ENCODE measurements at places on chromosomes 3 and 15.

- no peak for DNase-seq
Observed at GRCh38 chr3:163779396-163780344, 1298.6 kb downstream of the SI start.

GRCh38 chr15:48556159-48556897, 89.2 kb downstream of the FBN1 start:
- DNase-seq: no peak

DNA sequence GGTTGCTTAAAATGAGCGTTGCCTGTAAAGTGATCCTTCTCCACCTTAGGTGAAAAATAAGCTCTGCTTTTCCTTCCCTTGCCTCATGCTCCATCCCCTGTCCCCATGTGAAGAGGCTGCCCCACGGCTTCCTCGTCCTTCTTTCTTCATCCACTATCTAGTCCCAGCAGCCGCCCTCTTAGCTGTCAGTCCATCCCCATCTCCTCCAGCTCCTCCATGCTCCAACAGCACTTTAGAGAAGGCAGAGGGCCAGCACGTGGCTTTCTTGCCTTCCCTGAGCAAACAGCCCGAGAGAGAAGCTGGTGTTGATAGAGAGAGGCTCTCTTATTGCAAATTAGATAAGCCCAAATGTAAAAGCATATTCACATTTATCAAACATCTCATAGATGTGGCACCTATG, 9.0 kb upstream of the TMEM41A start:
- DNase-seq: no peak

DNA sequence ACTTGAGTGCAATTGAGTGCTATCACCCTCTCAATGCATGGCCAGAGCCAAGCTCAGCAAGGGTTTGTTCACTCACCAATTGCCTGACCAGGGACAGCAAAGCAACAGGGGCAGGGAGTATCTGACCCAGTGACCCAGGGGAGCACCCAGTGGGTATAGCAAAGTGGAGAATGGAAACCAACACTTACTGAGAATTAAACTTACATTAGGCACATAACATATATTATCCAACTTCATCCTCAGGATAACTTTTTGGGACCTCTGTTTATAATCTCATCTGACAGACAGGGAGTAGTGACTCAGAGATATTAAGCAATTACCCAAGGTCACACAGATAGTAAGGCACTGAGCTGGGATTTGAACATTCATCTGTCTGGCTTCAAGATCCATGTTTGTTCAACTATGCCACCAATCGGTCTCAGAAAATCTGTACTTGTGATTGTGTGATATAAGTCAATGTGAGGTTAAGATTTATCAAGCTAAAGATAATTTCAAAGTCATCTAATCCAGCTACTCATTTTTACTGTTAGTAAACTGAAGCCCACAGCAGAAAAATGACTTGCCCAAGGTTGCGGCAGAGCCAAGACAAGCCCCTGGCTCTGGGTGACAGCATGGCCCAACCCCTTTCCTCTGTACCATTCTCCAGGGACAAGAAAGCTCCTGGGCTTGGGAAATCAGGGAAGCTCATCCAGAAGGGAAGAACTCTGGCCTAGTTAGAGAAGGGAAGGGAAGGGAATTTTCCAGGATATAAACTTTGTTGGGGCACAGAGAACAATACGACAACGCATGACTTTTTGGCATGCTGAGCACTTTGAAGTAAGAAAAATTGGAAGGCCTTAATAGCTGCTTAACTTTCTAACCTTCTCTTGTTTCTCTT, 138.0 kb upstream of the SMAD3 start:
- no peak for DNase-seq

GRCh38 chr3:159339131-159339530, 537.3 kb downstream of the MFSD1 start:
- DNase-seq: no peak

GRCh38 chr3:155908086-155908485, 37.6 kb downstream of the GMPS start:
- no peak for DNase-seq

DNA sequence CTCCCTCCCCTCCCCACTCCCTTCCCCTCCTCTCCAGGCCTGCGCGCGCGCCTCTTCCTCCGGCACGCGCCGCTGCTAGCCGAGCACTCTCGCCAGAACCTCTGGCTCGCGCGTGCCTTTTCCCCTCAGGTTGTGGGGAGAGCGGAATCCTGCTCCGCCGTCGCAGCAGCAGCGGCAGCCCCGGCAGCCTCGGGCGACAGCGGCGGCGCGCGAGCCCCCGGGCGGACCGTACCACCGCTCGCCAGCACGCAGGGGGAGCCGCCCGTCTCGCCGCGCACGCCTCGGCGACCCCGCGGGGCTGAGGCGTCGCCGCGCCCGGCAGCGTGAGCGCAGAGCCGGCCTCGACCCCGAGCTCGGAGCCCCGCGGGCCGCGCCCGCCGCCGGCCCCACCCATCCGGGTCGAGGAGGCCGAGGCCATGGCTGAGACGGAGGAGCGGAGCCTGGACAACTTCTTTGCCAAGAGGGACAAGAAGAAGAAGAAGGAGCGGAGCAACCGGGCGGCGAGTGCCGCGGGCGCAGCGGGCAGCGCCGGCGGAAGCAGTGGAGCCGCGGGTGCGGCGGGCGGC, at the start of gene CDV3:
TSS of gene CDV3 (plus strand) at position 58 of the 566 bp plus-strand sequence. CDS start at position 417, 359 bp downstream.
- DNase-seq: peak; percentile 51

- no peak for DNase-seq
Observed at GRCh38 chr3:53808496-53808895, 37.7 kb downstream of the CHDH start.

- DNase-seq: no peak
Observed at GRCh38 chr15:40270246-40270995, 12.4 kb downstream of the ANKRD63 start.

DNA sequence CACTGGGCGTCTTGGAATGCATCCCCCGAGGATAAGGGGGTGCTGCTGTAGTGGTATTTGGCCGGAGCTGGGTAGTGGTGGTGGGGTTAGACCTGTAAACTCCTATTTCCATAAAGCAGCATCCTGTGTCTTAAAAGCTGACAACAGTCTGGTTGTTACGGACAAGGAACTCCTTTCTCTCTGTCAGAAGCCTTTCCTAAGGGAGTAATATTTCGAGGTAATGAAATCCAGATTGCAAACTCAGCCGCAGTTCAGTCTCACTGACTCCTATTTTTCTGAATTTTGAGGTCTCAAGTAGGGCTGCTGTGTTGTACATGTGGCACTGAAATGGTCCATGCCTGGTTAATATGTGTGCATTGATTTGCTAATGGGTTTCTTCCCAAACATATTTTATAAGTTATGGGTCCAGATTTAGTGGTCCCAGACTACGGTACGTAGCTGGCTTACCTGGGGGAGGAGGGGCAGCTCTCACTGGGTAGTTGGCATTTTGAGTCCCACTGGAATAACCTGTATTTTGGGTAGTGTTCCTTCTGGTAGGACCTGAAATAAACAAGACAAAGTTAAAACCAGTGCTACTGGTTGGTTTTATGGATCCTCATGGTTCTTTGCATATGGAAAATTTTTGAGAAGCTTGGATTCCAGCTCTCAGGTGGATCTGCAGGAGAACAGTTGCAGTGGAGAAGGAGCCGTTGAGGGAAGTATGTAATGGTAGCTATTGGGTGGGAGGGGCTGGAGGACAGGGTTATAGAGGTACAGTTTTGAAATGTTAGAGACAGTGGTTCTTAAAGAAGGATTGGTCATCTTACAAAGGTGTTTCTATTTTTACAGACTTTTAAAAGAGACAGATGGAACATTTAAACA, 48.6 kb upstream of the LDHAL6B start:
- DNase-seq: no peak

DNA sequence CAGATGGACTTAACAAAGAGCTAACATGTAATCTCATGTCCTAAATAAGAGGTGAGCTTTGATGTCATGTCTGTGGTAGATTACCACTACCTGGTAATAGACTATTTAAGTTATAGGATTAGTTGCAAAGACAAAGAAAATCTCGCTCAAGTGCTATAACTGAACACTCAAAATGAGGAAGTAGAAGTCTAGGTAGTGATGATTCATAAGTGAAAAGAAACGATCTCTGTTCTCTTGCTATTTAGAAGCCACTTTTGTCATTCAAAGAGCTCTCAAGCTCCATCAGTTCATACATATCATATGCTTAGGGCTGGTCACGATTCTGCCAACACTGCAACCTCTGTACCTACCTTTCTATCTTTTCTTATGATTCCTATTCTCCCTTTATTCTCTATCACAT, 110.9 kb downstream of the EDEM1 start:
- no peak for DNase-seq

- DNase-seq: no peak
Observed at GRCh38 chr15:35507932-35508638, 37.9 kb downstream of the DPH6 start.

DNA sequence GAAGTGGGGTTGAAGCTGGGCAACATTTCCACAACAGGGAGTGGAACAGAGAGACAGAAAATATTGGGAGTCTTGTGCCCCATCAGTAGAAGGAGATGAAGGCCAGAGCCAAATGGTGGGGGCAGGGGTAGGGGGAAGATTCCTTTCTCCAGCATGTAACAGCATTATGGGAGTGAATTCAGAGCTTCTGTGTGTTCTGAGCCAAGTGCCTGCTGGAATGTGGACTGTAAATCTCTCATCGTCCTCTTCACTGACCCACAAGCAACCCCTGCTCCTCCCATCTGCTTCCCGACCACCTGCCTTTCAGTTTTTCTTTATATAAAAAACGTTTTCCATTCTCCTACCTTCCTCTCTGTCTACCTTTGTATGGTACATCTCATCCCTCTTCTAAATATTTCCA, 344.2 kb upstream of the TPRG1 start:
- DNase-seq: no peak

DNA sequence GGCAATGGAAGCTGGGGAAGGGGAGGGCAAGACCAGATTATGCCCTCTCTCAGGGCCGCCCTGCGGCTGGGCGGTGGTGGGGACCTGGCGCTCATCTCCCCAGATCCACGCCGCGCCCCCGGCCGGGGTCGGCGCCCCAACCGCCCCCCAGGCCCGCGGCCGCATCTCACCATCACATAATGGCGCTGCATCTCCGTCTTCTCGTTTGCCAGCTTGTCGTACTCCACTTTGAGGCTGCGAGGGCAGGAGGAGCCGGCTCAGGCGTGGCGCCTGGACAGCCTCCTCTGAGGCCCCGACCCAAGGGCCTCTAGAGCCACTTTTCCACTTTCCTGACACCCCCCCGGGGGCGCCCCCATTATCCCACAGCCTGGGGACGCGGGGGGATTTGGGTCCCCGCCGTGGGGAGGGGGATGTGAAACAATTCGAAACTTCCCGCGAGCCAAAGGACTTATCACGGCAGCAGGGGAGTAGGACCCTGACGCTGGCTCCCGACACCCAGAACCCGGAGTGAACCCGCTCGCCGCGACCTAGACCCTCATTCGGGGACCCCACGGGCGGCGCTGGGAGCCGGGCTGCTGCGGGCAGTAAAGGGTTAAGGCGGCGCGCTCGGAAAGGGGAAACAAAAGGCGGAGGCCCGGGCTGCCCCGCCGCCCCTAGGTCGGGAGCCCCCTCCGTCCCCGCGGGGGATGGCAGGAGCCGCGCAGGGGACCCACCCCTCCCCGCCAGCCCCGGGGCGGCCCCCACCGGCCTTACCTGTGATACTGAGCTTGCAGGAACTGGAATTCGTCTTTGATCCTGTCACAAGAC, 2.1 kb downstream of the TLE3 start:
- peak; percentile 43 for DNase-seq

DNA sequence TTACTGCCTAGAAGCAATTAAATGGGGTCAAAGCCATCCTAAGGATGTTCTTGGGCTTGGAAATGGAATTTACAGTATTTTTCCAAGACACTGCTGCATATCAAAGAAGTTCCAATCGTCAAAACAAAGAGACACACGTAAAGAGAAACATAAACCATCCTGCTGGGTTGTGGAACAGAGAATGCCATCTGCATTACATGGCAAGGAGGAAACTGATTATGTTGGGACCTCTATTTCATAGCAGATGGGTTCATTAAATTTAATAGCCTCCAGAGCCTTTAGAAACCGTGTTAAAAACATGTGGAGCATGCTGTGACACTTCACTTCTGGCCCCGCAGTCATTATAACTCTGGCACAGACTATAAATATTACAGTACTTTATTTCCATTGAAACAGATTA, 154.6 kb downstream of the LRTM1 start:
- no peak for DNase-seq

- DNase-seq: no peak
Observed at GRCh38 chr15:45794712-45795439, 160.0 kb downstream of the SQOR start.

- no peak for DNase-seq
Observed at GRCh38 chr3:3089017-3089416, 21.2 kb downstream of the IL5RA start.

- DNase-seq: no peak
Observed at GRCh38 chr3:101816215-101817149, 32.8 kb upstream of the NFKBIZ start.

DNA sequence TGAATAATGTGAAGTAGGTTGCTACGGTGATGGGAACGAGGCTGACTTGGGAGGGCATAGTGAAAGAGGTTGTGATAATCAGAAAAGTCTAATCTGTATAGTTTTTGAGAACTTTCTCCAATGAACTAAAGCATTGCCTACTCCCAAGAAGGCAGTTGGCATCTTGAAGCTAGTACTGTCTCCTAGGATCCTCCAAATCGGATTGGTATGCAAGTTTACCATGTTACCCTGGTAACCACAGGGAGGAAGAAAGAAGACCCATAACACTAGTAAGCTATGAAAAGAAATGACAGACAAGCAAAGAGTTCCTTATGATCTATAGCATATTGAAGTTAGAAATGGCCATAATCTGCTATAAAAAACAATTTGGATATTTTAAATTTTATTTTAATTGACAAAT, 127.2 kb upstream of the SYNPR start:
- DNase-seq: no peak

DNA sequence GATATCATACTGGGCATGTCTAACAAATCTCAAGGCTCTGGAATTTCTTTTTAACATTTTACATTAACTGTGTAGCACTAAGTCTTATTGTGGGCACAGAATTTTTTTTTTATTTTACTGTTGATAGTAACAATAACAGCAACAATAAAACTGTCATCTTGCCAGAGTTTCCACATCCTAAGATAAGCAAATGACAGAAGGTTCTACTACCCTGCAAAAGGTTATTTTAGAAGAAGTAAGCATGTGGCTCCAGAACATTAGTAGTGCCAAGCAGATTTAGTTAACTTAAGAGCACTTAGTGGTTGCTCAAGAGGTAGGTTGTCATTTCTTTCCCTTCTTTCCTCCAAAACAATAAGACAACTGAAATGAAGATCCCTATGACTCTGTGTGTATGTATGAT, 743.0 kb upstream of the CBLB start:
- DNase-seq: no peak

DNA sequence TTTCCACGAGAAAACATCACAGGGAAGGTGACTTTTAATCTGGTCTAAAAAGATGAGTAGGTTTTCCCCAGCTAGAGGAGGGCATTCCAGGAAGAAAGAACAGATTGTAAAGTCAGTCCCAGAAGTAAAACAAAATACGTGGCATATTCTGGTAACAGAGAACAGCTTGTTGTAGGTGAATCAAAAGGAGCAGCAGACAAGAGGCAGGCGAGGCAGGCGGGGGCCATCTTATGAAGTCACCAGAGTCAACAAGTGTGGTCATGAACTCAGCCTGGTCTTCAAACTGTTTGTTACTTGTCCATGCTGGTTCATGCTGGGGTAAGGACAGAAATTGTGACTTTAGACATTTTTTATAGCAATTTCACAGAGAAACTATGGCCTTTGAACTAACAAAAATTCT, 4.0 kb upstream of the POPDC2 start:
- DNase-seq: no peak

Measured in stimulated activated CD4-positive, alpha-beta T cell treated with anti-CD3 and anti-CD28 coated beads, TNF-alpha, amount 100 ng/mL, for 1 hour (primary cell).